ENCODE measurements at places on chromosomes 2 and 18. TPM values are rescaled to one million over a fixed set of nuclear protein-coding genes. Genes with fewer than 3 reads are reported as not detected.
A peak's percentile ranks its signal among the peaks of the same experiment; 100 is the strongest.

The SIX2 gene
- total RNA-seq, result not detected

The NT5C1B gene
- total RNA-seq, result not detected

GRCh38 chr2:56505885-56506284 lies 322.1 kb downstream of the CCDC85A start:
- DNase-seq, result no peak

The COPS8 gene
- 54.2 TPM for total RNA-seq

The RTP5 gene
- 0.22 TPM for total RNA-seq

The FAP gene
- total RNA-seq, result not detected

- DNase-seq, result no peak
Observed at GRCh38 chr2:142822190-142822589, 55.3 kb upstream of the KYNU start.

DNA sequence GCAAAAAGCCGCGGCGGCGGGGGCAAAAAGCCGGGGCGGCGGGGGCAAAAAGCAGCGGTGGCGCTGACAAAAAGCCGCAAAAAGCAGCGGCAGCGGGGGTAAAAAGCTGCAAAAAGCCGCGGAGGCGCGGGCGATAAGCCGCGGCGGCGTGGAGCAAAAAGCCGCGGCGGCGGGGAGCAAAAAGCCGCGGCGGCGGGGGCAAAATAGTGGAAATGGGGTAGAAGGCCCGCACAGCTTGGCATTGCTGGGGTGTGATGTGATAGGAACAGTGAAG lies 450.1 kb downstream of the ANKRD30B start:
- DNase-seq, result no peak

The CYP27A1 gene
- total RNA-seq, result 0.18 TPM

- no peak for DNase-seq
Observed at GRCh38 chr2:27839022-27839618, 51.1 kb downstream of the RBKS start.

DNA sequence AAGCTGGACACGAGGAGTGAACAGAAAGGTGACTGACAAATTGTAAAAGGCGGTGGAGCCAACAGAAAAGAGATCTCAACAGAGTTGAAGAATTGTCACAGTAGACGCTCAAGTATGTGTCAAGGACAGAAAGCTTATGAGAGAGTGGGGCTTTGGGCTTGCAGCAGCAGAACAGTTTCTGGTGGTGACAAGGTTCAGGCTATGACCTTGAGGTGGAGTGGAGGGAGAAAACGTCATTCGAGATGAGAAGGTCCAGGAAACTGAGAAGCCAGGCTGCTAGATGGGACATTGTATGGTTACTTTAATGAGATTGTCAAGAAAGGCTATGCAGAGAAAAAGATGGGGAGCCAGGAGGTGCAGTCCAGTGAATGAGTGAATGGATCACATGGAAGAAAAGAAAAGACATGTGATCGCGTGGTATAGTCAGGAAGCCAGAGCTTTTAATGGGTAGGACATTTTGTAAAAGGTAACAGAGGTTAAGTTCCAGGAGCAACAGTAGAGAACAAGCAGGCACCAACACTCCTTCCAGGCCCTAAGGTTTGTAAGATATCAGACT lies 91.1 kb upstream of the EPC2 start:
- DNase-seq, result no peak

The ACMSD gene
- total RNA-seq, result not detected

The FZD7 gene
- 0.70 TPM for total RNA-seq

The IL36B gene
- total RNA-seq, result not detected

DNA sequence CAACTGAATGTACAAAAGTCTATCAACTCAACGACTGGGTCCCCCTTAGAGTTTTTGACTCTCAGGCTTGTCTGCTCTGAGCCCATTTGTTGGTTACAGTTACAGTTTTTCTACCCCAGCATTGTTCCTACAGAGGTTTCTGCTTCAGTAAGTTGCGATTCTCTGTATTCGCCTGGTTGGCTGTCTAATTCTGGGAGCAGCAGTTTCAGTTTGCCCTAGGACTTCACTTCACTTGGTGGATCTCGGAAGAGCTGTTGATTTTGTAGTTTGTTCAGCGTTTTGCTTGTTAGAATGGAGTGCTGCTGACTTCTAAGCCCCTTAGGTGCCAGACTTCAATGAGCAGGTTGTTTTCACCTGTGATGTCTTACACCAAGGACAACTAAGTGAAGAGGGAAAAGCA lies 296.5 kb upstream of the EPAS1 start:
- no peak for DNase-seq

The PTPRN gene
- 0.92 TPM for total RNA-seq

GRCh38 chr2:25491003-25491696 lies 149.4 kb upstream of the DNMT3A start:
- DNase-seq, result no peak

DNA sequence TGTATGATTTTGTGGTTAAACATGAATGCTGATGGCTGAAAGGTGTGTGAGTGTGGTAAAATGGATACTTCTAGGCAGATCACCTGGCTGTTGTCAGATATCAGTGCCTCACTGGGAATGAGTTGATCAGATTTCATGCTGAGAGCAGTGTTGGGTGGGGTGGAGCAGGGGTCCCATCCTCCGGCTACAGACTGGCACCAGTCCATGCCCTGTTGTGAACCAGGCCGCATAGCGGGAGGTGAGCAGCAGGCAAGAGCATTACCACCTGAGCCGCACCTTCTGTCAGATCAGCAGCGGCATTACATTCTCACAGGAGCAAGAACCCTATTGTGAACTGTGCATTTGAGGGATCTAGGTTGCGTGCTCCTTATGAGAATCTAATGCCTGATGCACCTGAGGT lies 78.7 kb downstream of the GLI2 start:
- no peak for DNase-seq

DNA sequence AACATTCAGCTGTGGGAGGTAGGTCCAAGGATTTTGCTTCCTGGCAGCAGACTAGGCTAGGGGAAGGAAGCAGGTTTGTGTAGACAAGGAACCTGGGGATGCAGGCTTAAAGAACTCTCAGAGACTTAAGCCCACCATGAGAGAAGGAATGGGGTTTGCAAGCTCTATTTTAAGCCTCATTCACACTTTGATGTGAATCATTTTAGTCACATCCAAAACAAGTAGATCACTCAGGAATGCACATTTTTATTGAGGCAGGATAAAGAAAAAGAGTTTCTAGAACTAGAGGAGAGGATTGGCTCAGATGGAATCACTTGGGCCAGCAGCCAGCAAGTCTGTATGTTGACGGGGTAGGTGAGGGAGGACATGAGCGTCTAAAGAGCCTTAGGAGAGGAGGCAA lies 3.3 kb upstream of the NAPG start:
- DNase-seq, result no peak

DNA sequence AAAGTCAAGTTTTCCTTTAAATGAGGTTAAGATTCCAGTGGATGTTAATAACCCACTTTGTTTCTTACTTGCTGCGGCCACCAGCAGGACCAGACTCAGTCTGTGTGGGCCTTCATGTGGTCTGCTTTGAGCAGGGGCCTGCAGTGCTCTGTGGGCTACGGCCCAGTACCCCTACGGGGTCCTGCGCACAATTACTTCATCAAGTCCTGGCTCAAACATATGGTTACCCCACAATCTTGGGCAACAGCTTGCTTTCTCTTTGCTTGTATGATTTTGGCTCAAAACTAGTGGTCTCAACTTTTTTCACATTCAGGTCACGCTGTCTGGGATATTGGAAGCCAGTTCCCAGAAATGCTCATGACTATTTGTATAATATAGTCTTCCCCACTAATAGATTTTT lies 64.2 kb downstream of the PTPN2 start:
- no peak for DNase-seq

GRCh38 chr2:229922449-229923386 lies at the start of gene FBXO36:
FBXO36 (plus strand) TSS chr2:229922503; CDS start chr2:229922514, 11 bp downstream.
- DNase-seq, result peak; percentile 94

- no peak for DNase-seq
Observed at GRCh38 chr2:100062336-100062735, 80.1 kb downstream of the AFF3 start.

DNA sequence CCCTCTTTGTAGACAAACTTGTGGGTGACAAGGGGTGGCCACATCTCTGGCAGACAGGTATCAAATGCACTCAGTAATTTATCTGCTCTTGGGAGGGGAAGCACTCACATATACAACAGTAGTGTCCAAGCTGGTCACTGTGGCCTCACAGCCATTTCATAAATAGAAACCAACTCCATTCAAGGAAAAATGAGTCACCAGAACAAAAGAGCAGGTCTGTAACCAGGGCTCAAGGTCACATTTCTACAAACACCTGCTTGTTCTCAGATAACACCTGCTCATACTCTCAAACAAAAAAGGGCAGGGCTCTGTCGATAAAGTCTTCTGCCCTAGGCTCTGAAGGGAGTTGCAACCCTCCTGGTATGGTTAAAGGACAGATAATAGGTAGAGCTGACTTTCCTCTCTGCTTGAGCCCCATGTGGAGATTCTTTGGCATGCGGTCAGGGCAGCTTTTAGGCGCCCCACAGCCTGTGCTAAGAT lies 459.0 kb downstream of the BCL11A start:
- no peak for DNase-seq

The ANKRD30BL gene
- total RNA-seq, result not detected

The FER1L5 gene
- total RNA-seq, result not detected

The TRIM43B gene
- not detected for total RNA-seq

The HOXD8 gene
- not detected for total RNA-seq

DNA sequence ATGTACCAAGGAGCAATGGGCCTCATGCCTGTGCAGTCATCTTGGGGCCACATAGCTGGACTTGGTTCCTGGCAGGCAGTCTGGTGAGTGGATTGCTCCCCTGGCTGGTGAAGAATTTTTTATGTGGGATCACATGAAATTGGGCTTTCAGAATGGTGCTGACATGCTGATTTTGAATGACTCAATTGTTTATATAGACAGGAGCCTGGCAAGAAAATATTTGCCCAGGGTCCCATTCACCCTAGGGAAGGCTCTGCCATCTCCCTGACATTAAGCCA lies 266.9 kb downstream of the DYSF start:
- DNase-seq, result no peak

GRCh38 chr18:58691256-58691655 lies 20.0 kb downstream of the MALT1 start:
- DNase-seq, result no peak

The C2orf66 gene
- total RNA-seq, result not detected

DNA sequence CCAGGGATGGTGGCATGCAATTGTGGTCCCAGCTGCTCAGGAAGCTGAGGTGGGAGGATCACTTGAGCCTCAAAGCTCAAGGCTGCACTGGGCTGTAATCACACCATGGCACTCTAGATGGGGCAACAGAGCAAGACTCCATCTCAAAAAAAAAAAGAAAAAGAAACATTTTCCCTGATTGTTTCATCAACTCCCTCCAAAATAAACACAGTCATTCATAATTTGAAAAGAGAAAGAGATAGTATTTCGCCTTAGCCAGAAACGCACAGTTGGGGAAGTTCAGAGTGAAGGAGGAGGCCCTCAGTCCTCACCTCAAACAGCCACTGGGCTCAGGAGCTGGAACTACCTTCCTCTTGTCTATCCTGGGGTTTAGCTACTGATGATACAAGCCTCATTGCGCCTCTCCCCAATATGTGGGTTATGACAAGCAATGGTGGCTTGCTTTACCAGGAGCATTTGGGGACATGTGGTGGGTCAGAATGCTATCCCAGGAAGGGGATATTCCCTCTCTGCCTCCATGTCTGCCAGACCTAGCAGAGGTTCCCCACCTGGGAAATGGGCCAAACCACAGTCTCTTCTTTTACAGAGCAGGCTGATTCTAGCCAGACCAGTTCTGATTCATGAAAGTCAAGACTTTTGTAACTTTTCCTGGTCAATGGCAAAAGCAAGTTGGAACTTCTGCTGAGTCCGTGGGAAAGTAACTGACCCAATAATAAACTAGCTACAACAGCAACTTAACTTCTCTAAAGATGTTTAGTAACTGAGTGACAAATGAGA lies 22.2 kb upstream of the TMEM87B start:
- no peak for DNase-seq

- DNase-seq, result no peak
Observed at GRCh38 chr2:9842487-9843228, 616 bp upstream of the TAF1B start.

- no peak for DNase-seq
Observed at GRCh38 chr2:43309935-43310334, 83.5 kb upstream of the ZFP36L2 start.
